Amniotic epithelial cell (primary cell): ENCODE measurements at places on chromosomes 13 and 19.

- peak; percentile 79 for DNase-seq
Observed at GRCh38 chr19:10120538-10121189, 965 bp upstream of the EIF3G start.

GRCh38 chr13:44063881-44064280 is 184.2 kb downstream of the LACC1 start:
- DNase-seq = peak; percentile 22

DNA sequence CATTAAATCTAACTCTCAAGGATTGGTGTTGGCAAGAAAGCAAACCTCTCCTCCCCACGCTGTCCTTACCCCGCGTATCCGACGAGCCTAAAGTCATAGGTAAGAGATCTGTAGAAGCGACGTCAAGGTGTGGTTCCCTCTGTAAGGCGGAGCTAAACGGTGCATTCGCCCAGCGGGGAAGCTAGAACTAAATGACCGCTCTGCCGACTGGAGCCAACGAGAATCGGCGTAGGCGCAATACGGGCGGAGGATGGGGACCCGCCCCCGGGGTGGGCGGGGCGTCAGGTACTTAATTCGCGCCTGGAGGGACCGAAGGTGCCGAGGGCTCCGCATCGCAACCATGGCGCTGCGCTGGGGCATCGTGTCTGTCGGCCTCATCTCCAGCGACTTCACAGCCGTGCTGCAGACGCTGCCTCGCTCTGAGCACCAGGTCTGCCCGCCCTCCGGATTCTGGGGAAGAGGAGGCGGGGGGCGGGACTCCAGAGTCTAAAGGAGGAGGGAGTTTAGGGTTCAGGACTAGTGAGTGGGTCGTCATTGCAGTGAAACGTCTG is at the start of gene DHDH:
DHDH (plus strand) TSS at position 318 of the 551 bp plus-strand sequence; CDS start at position 341, 23 bp downstream.
- peak; percentile 45 for DNase-seq

DNA sequence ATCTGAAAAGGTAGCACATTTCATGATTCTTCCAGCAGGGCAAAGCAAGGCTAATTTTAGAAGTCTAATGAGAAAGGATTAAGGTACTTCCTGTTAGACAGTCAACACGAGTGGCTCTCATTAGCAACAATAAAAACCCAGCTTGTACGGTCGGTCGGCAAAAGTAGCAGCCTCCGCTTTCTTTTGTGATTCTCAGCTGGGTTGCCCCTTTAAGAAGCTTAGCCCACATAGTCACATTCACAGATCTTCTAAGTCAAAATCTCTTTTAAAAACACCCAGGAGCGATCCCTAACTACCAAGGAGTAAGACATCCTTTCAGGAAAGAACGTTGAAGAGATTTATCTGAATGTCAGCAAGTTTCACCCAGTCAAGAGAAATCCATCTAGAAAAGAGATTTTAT is 684.8 kb downstream of the DIAPH3 start:
- no peak for DNase-seq

DNA sequence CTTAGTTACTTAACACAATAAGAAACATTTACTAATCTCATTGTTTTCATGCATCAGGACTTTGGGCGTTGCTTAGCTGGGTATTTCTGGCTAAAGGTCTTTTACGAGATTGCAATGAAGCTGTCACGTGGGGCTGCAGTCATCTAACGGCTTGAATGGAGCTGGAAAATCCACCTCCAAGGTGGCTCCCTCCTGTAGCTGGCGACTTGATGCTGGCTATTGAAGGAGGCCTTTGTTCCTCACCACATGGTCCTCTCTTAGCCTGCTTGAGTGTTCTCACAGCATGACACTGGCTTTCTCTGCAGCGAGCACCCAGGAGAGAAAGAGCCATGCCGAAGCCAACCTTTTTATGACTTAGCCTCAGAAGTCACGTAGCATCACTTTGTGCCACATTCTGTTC is 92.0 kb downstream of the NHLRC3 start:
- DNase-seq = no peak

DNA sequence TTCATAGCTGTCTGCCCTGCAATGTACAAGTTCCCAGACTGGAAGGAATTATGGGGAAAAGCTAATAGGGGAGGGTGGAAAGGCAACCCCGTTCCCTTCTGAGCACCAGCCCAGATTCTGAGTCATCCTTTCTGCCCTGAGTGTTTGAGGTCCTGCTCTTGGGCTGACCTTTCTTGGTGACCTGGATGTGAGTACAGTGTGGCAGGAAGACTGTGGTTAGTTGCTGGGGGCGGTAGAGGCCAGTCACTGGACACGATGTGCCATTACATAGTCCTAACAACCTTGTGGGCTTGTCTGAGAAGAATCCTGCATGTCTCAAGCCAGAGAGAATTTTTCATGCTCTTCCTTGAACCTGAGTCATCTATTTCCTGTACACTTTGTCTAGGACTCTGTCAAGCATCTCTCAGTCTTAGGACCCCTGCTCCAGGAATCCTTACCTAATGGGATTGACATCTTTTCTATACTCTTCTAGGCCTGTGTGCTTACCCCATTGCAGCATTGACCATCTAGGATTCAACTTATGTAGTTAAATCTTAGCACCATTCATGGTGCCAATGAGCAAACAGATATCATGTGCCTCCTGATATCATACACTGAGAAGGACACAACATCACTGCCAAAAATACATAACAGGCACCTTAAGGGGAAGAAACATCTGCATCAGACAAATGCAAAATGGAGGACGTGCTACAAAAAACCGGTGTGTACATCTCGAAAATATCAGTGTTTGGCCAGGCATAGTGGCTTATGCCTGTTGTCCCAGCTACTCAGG is 8.1 kb upstream of the ANGPTL4 start:
- peak; percentile 99 for DNase-seq

GRCh38 chr13:113801289-113801961 is 42.4 kb downstream of the TMEM255B start:
- DNase-seq = no peak

GRCh38 chr13:105291987-105292386 is 1243.5 kb downstream of the EFNB2 start:
- no peak for DNase-seq

DNA sequence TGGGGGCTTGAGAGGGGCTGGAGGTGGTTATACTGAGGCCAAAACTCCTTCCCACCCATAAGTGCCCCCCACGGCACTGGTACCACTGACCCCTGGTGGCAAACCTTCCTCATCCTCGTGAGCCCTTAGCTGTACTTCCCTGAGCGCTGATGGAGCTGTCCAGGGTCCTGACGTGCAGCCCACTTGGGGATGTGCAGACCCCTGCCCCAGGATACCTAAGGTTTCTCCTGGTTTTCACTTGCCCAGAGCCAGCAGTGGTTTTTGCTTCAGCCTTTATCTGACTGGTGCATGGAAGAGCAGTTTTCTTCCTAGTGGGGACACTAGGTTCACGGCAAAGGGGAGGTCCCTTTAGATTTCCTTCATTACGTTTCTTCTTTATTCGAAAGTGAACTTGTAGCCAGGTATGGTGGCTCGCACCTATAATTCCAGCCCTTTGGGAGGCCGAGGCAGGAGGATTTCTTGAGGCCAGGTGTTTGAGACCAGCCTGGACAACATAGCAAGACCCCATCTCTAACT is 28.7 kb upstream of the KCTD15 start:
- DNase-seq = peak; percentile 11

GRCh38 chr13:108610507-108610906 is 18.9 kb upstream of the MYO16 start:
- DNase-seq = no peak

DNA sequence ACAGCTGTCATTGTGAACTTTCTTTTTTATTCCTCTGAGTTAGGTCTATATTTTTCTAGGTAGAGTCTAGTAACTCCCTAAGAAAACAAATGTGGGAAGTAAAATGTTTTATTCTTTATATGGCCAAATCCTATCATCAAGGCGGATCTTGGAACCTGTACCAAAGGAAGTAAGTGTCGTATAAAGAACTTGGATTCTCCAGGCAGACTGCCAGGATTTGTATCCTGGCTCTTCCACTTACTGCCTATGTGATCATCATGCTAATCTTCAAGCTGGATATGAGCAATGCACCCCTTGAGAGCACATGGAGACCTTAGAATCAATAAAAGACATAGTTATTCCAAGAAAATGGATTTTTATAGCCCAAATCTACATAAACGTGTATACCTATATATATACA is 286.5 kb downstream of the PCDH17 start:
- DNase-seq = no peak

DNA sequence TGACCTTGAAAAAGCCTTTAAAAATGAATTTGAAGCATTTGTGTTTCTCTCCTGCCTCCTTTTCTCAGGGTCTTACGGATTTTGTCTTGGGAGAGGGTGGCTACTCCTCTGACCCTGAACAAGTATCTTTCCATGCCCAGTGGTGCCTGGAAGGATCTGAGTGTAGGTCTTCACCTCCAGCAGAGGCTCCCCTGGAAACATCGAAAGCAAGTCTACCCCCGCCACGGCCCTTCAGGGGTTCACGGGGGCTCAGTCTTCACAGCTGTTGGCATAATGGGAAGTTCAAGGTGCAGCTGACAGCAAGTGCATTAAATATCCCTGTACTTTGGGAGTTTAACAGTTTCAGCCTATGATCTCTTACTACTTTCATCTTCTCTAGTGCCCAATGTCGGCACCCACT is 42.7 kb upstream of the SLC15A1 start:
- no peak for DNase-seq

- DNase-seq = no peak
Observed at GRCh38 chr19:50875795-50876422, 2.7 kb downstream of the KLK2 start.

DNA sequence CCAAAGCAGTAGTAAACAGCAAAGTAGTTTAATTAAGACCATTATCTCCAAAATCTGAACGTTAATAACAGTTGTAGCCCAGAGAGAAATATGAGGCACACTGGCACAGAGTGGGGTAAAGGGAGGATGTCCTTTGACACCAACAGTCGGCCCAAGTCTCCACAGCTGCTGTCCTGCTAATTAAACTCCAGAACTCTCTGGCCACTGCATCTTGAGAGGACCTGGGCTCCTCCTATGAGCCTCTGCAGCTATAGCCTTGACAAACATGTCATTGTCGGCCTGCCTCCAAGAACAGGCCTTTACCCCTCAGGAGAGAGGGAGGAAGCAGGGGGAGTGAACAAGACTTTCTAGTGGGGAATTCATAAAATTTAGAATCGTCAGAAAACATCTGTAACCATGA is 1170.4 kb downstream of the UQCRFS1 start:
- no peak for DNase-seq

GRCh38 chr13:101728615-101729014 is 276.1 kb downstream of the ITGBL1 start:
- DNase-seq = no peak

GRCh38 chr13:110517505-110518225 is 43.9 kb downstream of the RAB20 start:
- no peak for DNase-seq

DNA sequence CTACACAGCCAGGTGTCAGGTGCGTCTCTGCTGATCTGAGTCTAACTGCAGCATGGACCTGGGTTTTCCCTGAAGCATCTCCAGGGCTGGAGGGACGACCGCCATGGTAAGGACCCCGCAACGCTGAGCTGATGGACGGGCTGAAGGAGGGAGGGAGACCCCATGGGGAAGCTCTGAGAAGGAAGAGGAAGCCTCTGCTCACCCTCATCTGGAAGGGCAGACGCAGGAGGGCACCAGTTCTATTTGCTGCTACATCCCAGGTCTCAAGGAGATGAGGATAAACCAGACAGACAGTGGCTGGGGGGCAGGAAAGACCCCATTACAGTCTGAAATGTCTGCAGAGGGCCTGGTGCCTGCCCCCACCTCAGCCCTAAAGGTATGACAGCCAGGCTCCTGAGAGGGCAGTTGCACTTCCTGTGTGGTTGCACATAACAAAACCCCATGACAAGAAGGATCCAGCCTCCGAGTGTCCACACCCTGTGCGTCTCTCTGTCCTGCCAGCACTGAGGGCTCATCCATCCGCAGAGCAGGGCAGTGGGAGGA is at the start of gene LILRA2:
LILRA2 (plus strand) TSS at position 461 of the 543 bp plus-strand sequence. CDS start 89 bp downstream, outside the sequence.
- DNase-seq = no peak

- DNase-seq = peak; percentile 90
Observed at GRCh38 chr13:27449936-27450828, at the start of gene MTIF3. Gene MTIF3 (minus strand): TSS chr13:27450564. CDS start chr13:27440448, 10,116 bp downstream.

DNA sequence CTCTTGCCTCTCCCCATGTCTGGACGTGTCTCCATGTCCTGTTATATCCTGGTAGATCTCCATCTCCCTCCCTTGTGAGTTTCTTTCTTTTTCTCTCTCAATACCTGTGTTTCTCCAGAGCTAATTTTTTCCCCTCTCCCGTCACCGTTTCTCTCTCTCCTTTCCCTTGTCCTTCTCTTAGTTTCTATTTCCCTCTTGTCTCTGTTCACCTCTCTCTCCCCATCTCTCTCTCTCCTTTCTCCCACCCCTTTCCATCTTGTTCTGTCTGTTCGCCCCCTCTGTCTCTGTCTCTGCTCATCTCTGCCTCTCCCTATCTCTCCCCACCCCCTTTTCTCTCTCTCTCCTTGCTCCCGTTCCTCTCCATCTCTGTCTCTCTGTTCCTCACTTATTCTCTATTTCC is 13.0 kb downstream of the SLC8A2 start:
- DNase-seq = no peak

DNA sequence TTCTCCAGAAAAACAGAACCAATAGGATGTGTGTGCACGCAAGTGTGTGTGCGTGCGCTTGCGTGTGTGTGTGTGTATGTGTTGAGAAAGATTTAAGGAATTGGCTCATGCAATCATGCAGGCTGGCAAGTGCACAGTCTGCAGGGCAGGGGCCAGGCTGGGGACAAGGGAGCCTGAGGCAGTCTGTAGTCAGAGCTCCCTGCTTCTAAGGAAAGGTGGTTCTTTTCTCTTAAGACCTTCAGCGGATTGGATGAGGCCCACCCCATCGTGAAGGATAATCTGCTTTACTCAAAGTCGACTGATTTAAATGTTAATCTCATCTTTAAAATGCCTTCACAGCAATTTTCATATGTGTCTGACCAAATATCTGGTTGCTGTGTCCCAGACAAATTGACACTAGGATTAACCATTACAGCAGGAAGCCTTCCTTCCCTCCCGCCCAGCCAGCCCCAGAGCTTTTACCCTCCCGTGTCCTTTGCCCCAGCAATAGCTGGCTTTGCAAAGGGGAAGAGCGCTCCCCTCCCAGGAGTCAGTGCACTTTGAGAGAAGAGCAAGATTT is 15.0 kb upstream of the NAXD start:
- DNase-seq = no peak

- DNase-seq = no peak
Observed at GRCh38 chr19:44985445-44985844, 15.8 kb upstream of the RELB start.

GRCh38 chr13:112102243-112102642 is 35.3 kb downstream of the SOX1 start:
- no peak for DNase-seq

- no peak for DNase-seq
Observed at GRCh38 chr13:33284916-33285315, 639 bp downstream of the STARD13 start.

- DNase-seq = no peak
Observed at GRCh38 chr13:40120781-40121180, 465.3 kb downstream of the COG6 start.

- DNase-seq = no peak
Observed at GRCh38 chr13:108305655-108306054, 36.1 kb downstream of the TNFSF13B start.
